ENCODE measurements at places on chromosomes 6 and 20.

DNA sequence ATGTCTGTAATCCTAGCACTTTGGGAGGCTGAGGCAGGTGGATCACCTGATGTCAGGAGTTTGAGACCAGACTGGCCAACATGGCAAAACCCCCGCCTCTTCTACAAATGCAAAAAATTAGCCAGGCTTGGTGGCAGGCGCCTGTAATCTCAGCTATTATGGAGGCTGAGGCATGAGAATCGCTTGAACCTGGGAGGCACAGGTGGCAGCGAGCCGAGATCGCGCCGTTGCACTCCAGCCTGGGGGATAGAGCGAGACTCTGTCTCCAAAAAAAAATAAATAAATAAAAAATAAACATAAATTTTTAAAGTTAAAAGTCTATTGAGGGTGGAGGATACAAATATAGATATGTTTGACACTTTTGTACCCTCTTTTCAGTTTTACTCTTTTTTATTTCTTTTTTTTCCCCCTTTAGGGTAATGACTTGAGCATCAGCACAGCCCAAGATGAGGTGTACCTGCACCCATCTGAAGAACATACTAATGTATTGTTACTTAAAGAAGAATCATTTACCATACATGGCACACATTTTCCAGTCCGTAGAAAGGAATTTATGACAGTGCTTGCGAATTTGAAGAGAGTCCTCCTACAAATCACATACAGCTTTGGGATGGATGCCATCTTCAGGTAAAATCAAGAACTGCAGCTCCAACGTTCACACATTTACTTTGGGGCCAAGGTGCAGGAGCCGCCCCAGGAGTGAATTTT, 368.9 kb downstream of the LAMA2 start:
- peak; percentile 52 for DNase-seq

GRCh38 chr6:33915134-33915533, 111.3 kb upstream of the MLN start:
- DNase-seq = no peak

- DNase-seq = no peak
Observed at GRCh38 chr20:10673176-10673841, 490 bp downstream of the JAG1 start.

DNA sequence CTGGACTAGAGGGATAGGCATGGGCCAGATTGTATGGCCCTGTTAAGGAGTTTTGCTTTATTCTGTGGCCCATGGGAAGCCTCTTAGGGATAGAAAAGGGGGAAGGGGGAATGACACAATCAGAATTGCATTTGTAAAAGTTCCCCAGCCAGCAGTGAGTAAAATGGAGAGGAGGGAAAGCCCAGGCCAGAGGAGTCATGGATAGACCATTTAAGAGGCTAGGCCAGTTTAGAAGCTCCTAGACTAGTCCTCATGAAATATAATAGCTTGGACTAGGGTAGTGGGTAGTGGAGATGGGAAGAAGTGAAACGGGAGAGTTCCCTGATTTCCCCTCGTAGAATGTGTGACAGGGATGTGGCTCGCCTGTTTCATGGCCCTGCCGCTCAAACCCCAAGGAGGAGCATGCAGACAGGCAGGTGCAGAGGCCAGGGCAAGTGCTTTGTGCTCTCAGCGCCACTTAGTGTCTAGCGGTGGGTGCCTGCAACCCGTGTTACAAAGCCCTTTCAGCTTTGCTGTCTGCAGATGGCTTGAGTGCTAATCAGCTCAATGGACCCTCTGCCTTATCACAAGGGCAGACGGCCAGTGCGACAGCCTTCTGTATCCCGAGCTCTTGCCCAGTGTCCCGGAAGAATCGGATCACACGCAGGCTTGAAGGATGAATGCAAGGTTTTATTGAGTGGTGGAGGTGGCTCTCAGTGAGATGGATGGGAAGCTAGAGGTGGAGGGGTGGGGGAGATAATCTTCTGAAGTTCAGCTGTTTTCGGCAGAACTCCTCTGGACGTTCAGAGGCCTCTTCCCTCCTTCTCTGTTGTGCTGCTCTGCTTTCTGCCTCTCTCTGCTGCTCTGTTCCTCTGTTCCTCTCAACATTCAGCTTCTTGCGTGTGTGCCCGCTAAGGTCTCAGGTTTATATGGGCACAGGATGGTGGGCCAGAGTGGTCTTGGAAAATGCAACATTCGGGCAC, 141.1 kb downstream of the CEP57L1 start:
- peak; percentile 16 for DNase-seq

DNA sequence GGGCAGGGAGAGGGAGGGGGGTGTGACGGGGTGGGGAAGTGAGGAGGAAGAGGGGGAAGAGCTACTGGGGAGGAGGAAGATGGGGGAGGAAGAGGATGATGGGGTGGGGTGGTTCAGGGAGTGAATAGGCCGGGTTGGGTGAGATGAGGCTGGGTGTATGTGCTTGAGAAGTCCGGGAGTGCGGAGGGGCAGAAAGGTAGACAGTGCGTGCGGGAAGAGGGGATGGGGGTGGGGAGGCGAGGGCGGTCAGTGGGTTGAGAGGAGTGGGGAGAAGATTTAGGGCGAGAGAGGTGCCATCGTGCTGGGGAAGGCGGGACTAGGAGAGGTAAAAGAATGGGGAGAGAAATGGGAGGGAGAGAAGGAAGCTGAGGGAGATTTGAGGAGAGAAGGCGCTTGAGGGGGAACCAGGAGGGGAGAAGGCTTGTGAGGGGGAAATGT, 30.9 kb upstream of the NOTCH4 start:
- DNase-seq = no peak

DNA sequence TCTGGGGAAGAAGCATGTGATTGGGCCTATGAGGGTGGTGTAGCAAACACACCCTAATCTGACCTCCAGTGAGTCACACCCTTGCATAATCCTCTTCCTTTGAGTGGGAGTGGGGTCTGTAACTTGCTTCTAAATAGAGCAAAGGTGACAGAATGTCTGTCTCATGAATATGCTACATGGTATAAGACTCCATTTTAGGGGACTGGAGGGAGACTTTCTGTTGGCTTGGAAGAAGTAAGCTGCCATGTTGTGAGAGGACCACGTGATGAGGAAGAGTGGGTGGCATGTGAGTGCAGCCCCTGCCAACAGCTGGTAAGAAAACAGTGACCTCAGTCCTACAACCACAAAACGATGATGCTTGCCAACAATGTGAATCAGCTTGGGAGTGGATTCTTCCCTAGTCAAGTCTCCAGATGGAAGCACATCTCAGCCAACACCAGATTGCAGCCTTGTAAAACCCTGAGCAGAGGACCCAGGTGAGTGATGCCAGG, 3.7 kb downstream of the AK9 start:
- no peak for DNase-seq

GRCh38 chr20:35263532-35264341, 14.2 kb downstream of the MMP24OS start:
- no peak for DNase-seq

- no peak for DNase-seq
Observed at GRCh38 chr6:128029826-128030225, 129.0 kb upstream of the THEMIS start.

DNA sequence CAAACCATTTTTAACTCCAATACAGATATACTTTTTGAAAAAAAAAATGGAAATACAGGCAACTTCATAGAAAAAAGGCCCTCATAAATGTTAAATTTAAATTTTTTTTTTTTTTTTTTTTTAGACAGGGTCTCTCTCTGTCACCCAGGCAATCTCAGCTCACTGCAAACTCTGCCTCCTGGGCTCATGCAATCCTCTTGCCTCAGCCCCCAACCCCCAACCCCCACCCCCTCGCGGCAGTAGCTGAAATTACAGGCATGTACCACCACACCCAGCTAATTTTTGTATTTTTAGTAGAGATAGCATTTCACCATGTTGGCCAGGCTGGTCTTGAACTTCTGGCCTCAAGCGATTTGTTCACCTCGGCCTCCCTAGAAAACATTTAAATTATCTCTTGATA, 12.8 kb upstream of the ULBP3 start:
- DNase-seq = no peak

GRCh38 chr20:38191654-38192053, 26.6 kb upstream of the TGM2 start:
- DNase-seq = no peak

GRCh38 chr20:32634041-32634805, 39.5 kb downstream of the C20orf203 start:
- DNase-seq = no peak

DNA sequence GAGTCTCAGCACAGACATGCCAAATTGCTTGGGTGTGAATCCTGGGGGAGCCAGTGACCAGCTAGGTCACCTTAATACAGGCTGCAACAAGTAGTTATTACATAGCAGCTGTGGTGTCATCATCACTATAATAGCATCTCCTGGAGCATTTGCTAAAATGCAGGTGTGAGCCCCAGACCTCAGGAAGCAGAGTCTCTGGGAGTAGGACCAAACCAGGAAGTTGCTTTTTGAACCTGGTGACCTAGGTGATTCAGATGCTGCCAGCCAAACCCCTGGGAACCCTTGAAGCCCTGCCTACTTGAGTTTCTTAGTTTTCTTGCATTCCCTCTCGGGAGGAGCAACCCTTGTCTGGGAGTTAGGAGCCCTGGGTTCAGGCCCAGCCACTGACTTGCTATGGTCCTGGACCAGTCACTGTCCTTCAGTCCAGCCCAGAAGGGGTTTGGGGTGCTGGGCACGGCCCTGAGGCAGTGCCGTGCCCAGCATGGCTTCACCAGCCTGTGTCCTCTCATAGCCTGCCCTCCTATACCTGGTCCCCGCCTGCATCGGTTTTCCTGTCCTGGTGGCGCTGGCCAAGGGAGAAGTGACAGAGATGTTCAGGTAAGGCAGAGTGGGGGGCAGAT, 39.3 kb upstream of the ID1 start:
- DNase-seq = no peak

GRCh38 chr6:158316022-158316421, 3.8 kb downstream of the TULP4 start:
- no peak for DNase-seq

DNA sequence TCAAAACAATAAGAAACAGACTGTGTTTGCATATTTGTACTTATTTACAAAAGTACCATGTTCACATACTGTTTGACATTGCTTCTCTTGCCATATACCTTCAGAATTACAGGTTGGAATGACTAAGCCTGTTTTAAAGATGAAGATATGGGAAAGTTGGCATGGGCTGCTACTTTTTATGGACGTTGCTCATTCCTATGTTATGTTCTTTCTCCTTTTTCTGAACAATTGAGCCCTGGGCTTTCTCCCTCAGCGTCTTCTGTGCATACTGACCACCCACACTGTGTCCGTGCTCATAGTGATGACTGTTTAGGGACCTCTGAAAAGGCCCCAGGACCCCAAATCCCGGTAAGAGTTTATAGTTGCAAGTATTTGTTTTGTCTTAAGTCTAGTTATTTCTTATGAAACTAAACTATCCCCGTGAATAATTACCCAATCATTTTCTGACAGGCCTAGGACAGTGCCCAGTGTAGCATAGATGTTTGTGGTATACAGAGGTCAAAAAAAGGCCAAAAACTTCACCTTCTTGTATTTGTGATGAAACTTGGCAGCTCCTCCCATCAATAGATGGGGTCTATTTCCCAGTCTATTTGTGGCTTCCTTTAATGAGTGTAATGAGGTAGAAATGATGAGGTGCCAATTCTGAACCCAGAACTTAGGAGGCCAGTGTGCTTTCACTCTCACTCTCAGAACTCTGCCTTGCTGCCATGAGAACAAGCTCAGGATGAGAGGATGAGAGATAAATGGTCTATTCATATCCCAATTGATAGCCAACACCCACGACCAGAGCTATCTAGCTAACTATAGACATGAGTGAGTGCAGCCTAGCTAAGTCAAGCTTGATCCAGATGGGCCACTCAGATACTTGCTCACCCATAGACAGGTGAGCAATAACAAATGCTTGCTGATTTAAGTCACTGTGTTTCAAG, 40.9 kb downstream of the GSTA4 start:
- no peak for DNase-seq
